Breast epithelium (tissue), 4 donors: ENCODE measurements at places on chromosomes 7 and 10.

DNA sequence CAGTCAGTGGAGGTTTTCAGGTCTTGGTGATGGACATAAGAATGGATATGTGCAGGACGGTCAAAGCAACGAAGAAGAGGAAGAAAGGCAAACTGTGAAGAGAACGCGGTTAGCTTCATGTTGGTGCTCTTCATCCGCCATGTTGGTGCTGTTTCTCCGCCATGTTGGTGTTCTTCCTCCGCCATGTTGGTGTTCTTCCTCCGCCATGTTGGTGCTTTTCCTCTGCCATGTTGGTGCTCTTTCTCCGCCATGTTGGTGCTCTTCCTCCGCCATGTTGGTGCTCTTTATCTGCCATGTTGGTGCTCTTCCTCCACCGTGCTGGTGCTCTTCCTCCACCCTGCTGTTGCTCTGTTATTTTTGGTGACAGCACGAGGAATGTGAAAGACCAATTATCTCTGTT lies 95.4 kb downstream of the DOCK1 start:
- DNase-seq, result no peak

DNA sequence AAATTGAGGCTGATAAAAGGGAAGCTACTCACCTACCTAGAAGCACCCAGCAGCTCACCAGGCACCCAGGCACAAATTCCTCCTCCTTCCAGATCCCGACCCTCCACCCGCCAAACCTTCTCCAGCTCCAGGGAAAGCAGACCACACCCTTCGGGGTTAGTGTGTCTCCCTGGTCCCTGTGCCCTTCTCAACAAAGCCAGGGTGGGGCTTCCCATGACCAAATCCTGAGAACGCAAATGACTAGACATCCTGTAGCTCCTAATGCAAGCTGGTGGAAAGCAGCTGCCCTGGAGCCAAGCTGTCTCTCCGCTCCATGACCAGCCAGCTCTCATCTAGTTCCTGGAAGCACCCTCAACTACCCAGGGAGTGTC lies 4.4 kb downstream of the TBX20 start:
- DNase-seq, result no peak

GRCh38 chr10:71372882-71373495 lies 23.7 kb upstream of the CDH23 start:
- DNase-seq, result no peak

- DNase-seq, result no peak
These were observed 39.9 kb downstream of the CYTH3 start for GRCh38 chr7:6232534-6232933.
